Inflammatory macrophage (primary cell): ENCODE measurements at places on chromosomes 11 and 22.

GRCh38 chr11:15222777-15223176 lies 108.1 kb downstream of the INSC start:
- no peak for DNase-seq

- DNase-seq: peak; percentile 83
Measured at GRCh38 chr11:4066910-4067309, 27.7 kb upstream of the RRM1 start.

GRCh38 chr11:72432347-72433287 lies 1.7 kb downstream of the CLPB start:
- no peak for DNase-seq

- DNase-seq: no peak
Measured at GRCh38 chr11:85960678-85961077, 105.5 kb downstream of the CCDC83 start.

DNA sequence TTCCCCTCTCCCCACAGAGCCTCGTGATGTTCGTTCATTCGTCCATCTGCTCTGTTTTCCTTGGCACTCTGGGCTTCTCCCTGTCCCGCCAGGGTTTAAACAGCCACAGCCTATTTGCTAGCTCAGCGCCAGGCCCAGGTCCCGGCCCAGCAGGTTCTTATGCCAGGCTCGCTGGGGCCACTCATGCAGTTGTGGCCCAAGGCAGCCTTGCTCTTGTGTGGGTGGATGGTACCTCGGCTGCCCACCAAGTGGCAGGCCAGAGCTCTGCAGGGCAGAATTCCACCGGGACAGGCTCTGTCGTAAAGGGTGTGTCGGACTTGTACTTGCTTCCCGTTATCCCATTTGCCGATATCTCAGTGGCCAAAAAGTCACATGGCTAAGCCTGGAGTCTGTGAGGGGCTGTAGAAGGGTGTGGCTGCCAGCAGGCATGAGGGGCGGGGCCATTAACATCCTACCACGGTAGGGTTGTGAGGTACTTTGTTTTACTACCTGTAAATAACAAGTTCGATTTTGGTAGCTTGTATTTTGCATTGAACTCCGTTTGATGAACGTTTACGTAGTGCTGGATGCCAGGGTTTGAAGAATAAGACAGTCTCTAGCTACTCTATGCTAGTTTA lies 7.9 kb downstream of the FAM118A start:
- no peak for DNase-seq

GRCh38 chr11:130269326-130269943 lies 45.3 kb downstream of the ZBTB44 start:
- DNase-seq: peak; percentile 70

GRCh38 chr11:69974528-69974927 lies 103.6 kb upstream of the ANO1 start:
- DNase-seq: no peak

- DNase-seq: no peak
Measured at GRCh38 chr11:1648653-1649420, 19.3 kb downstream of the KRTAP5-5 start.

- DNase-seq: no peak
Measured at GRCh38 chr22:48820481-48821345, 1007.0 kb downstream of the BRD1 start.

DNA sequence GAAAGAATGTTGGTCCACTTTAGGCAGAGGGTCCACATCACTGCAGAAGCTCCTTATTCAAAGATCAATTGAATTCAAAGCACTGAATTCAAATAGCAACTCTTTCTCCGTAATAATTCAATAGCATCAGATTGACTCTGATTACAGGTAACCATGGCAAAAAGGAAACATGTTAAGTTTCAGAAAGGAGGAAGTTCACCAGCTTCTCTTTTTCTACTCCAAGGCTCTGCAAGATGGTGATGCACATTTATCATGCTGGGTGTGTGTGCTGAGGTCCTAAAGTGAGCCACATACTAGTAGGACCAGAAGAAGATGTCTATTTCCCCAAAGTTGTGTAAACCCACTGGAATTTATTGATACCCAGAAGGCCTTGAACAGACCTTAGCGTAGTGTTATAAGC lies 18.0 kb upstream of the DRD2 start:
- peak; percentile 12 for DNase-seq

DNA sequence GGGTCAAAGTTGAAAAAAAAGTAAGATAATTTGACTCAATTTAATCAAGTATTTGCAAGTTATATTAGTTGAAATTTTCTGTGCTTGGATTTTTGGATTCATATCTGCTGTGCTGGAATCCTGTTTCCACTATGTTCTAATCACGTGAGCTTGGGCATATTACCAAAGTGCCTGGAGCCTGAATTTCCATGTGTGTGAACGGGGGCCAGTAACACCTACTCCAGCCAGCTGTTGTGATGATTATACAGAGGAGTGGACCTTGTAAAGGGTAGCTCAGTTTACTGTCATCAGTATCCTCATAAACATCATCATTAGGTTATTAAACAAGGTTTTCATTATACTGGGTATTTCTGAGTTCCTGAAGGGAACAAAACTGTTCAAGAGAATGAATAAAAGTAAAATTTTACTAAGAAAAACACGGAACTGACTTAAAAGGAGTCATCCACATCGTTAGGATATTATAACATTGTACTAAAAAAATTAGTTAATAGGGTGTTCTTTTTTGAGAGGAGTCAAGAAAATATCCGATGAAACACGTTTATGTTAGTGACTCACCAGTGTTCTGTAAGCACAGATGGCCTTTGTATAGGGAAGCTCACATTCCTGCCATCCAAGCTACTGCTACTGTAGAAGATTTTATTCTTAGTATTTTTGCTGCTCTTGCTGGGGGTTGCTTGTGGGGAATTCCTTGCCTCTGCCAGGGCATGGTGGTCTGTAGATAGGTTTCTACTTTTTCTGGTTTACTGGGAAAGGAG lies 144.1 kb downstream of the ARHGAP42 start:
- no peak for DNase-seq

GRCh38 chr11:26510756-26511155 lies 61.3 kb downstream of the MUC15 start:
- no peak for DNase-seq

- no peak for DNase-seq
Measured at GRCh38 chr22:49047447-49047846, 780.2 kb downstream of the BRD1 start.

DNA sequence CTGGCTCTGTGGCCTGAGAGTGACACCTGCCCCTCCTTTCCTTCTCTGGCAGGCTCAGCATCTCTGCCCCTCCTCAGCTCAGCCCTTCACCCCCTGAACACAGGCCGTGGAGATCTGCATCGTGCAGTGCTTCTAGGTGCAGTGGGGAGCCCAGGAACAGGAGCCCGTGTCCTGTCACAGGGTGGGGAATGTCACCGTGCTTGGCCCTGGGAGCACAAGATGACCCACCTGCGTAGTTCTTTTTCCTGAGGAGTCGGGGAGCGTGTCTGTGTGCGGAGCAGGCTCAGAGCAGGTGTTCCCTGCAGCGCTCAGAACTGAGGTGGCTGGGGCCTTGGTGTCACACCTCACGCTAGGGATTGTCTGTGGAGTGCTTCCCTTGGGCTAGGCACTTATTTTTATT lies 10.6 kb downstream of the TBC1D22A start:
- no peak for DNase-seq

GRCh38 chr11:60809691-60810090 lies 24.6 kb downstream of the MS4A10 start:
- DNase-seq: no peak

GRCh38 chr22:20968281-20968977 lies 1.4 kb downstream of the AIFM3 start:
- peak; percentile 59 for DNase-seq

GRCh38 chr11:126485021-126485792 lies 129.7 kb downstream of the ST3GAL4 start:
- no peak for DNase-seq

- no peak for DNase-seq
Measured at GRCh38 chr11:47536915-47537314, 16.0 kb downstream of the CELF1 start.

GRCh38 chr11:60918251-60918938 lies 4.4 kb downstream of the TMEM109 start:
- DNase-seq: no peak

DNA sequence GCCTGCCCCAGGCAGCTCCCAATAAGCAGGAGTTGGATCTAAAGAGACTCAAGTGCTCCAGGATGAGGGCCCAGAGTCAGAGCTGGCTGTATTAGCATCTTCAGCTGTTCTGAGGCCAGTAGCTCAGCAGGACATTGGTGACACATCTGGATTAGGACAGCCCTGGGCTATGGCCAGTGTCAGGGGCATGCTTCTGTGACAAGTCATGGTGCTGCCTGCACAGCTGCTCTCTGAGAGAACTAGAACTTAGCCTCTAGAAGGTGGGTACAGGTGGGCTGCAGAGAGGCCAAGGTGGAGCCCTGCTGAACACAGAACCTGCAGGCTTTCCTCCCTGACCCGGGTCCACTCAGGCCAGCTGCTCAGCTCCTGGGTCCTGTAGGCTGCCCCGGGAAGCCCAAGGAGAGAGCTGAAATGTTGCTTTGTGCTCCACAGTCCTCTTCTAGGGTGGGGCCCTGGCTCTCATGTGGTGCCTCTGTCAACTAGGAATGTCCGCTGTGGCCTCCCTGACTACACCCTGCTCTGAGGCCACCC lies 426.9 kb downstream of the SOX6 start:
- no peak for DNase-seq

- DNase-seq: no peak
Measured at GRCh38 chr11:6586434-6587359, 16.7 kb downstream of the RRP8 start.

GRCh38 chr11:129698212-129698611 lies 117.4 kb upstream of the TMEM45B start:
- DNase-seq: peak; percentile 41

GRCh38 chr11:37313266-37313665 lies 715.2 kb upstream of the RAG2 start:
- DNase-seq: no peak

- no peak for DNase-seq
Measured at GRCh38 chr11:23674866-23675265, 814.6 kb upstream of the CCDC179 start.

DNA sequence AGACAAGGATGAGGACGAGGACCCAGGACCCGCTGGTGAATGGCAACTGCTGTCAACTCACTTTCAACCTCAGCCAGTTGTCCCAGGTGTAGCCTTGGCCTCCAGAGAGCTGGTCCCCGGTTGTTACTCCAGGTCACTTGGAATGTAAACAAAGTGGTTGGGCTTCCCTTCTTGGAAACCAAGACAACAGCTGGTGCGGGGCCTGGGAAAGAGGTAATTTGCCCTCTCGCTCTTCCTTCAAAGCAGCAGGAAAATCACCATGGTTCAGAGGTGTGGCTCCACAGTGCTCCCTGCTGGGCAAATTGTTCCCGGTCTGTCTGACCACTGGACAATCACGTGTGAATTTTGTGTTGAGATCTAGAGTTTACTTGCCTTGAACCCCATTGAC lies 15.0 kb downstream of the SLC1A2 start:
- peak; percentile 59 for DNase-seq

DNA sequence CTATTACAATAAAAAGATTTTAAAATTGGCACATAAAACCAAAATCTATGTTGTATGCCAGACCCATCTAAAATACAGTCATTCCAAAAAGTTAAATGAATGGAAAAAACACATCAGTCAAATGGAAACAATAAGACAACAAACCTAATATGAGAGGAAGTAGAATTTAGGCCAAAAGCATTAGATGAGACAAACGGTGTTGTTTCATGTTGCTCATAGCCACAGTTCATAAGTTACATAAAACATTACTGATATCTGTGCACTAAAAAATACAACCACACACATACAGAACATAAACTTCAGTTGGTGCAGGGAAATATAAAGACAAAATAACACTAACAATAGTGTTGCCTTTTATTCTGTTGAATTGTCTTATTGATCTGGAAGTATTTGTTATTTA lies 661.9 kb downstream of the CNTN5 start:
- DNase-seq: no peak

DNA sequence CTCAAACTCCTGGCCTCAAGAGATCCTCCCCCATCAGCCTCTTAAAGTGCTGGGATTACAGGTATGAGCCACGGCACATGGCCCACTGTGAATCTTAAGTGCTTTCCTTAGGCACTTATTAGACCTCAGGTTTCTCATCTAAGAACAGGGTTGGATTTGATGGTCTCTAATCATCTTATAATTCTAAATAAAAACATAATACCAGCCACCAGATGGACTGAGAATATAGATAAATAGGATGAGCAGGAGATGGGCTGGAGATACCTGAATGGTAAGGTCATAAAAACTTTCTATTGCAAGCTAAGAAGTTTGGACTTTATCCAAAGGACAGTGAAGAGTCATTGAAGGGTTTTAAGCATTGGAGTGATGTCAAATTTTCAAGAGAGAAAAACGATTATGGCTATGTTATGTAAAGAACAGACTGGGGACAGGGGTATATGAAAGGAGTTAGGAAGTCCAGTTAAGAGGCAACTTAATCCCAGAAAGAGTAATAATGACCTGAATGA lies 85.2 kb downstream of the RELT start:
- DNase-seq: no peak

GRCh38 chr11:69107413-69107812 lies 48.3 kb upstream of the SMIM38 start:
- no peak for DNase-seq

DNA sequence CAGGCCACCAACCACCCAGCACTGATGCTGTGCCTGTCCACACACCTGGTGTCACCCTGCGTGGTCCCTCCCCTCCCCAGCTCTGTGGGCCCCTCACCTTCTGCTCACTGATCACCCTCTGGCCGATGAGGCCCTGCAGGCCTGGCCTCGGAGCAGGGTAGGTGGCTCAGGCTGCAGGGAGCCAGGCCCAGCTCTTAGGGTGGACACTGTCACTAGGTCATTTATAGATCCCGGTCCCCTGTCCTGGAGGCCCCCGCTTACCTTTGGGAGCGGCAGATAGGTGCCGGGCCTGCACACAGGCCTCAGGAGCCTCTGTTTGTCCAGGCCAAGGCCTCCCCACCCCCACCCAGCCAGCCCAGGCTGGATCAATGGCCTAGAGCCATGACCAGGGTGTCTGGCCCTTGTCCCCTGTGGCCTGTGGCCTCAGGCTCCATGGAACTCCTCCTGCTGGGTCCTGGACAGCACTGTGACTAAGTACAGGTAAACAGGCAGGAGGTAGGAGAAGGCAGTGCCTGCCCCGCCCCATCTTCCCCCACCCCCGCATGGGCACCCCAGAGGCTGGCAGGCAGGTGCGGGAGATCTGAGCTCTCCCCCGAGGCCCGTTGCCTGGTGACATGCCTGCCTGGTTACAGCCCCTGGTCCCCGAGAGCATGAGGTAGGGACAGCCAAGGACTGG lies at the start of gene TMPRSS6:
Gene TMPRSS6, minus strand, starts transcription at position 472 of the 676 bp plus-strand sequence. CDS start 6,296 bp downstream, outside the sequence.
- no peak for DNase-seq

GRCh38 chr11:128458321-128458720 lies 129.0 kb downstream of the ETS1 start:
- no peak for DNase-seq

- no peak for DNase-seq
Measured at GRCh38 chr22:43441751-43442150, 29.9 kb downstream of the MPPED1 start.

DNA sequence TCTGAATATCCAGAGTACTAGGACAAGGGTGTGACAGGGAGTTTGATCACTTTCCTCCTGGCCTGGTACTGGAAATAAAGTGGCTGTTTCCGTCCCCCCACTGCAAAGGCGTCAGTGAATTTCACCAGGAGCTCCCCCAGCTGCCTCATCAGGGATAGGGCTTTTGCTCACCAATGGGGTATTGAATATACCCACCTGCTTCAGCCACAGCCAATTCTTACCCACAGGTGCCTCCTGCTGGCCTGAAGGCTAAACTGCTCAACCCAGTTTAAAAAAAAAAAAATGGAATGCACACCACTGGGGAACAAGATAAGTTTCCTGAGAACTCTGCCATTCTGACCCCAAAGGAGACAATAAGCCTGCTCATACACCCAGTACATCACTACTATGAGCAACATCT lies 65.3 kb upstream of the MS4A8 start:
- peak; percentile 16 for DNase-seq
